ENCODE measurements at places on chromosomes 12 and 14. TPM values are rescaled to one million over a fixed set of nuclear protein-coding genes. Genes with fewer than 3 reads are reported as not detected.

- DNase-seq = no peak
Observed at GRCh38 chr14:64867182-64867581, 12.5 kb downstream of the SPTB start.

DNA sequence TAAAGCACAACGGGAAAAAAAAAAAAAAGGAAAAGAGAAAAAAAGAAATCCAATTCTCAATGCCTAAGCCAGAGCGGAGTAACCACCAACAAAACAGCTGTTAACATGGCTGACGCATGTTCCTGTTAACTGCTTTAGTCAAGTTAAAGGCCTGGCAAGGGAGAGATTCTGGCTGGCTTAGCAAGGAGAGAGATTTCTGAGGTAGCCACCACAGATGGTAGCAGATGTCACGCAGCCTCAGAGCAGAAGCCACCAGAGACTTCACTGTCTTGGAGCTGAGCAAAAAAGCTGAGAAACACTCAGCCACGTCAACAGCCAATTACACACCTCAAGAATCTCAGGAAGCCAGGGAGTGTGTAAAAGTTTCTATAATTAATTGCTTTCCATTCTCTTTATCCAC lies 87.1 kb downstream of the TMCC3 start:
- DNase-seq = no peak

- no peak for DNase-seq
Observed at GRCh38 chr12:460261-461230, 807 bp downstream of the B4GALNT3 start.

TAS2R19 gene
- 16.4 TPM for total RNA-seq

- DNase-seq = no peak
Observed at GRCh38 chr14:93103392-93104080, 12.2 kb downstream of the ITPK1 start.

- DNase-seq = no peak
Observed at GRCh38 chr12:72499244-72499643, 227.1 kb downstream of the TRHDE start.

BRF1 gene
- total RNA-seq = 19.0 TPM

- DNase-seq = no peak
Observed at GRCh38 chr14:54278665-54279295, 118.0 kb upstream of the CDKN3 start.

KRT3 gene
- not detected for total RNA-seq

CSRP2 gene
- not detected for total RNA-seq

GPR65 gene
- total RNA-seq = 8.1 TPM
